ENCODE measurements at places on chromosomes 1 and 21.

DNA sequence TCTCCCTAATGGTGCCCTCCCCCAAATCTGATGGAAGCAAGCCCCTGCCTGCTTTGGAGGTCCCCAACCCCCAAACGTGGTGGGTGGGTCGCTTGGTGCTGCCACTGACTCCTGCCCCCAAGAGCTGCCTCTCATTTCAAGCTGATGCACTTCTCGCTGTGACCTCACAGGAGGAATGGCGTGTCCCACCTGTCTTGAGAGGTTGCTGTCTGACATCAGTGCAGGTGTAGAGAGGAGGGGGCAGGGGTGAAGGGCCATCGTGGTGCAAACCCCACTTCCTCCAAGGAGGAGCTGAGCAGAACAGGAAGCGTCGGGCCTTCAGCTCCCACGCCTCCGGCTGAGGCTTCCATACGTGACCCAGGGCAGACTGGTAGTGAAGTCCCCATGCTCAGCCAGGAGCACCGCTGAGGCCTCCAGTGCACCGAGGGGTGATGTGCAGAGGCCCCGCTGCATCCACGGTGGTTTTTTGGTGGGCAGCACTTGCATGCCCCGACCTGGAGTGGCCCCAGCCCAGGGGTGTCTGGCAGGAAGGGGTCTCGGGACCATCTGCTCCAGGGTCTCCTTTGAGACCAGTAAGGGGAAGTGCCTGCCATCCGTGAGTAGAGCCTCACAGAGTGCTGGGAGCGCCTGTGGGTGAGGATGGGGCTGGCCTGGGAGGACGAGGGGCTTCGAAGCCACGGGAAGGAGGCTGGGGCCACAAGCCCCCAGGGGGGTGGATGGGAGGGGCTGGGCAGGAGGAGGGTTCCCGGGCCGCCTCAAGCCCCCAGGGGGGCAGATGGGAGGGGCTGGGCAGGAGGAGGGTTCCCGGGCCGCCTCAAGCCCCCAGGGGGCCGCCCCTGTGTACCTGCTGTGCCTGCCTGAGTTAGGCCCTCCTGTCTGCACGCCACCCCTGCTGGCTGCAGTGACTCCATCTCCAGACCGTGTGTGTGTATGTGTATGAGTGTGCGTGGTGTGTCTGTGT, 39.8 kb downstream of the WDR4 start:
- DNase-seq = no peak

- no peak for DNase-seq
Measured at GRCh38 chr1:87927391-87928280, 599.0 kb downstream of the LMO4 start.

DNA sequence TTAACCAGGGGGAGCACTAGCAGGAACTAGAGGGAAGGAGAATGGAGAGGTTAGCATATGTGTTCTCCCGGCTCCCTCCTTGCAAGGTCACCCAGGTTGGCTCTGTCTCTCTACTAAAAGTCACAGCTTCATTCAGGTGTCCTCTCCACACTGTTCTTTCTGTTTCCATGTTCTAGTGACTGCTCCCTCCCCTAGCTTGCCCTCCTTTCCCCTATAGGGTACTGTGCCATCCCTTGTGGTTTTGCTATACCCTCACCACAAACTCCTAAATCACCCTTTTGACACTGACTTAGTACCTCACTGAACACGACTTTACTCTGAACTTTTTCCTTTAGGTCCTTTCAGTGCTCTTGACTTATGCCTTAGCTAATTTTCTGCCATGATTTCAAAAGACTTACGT, 389.3 kb downstream of the ST6GALNAC3 start:
- no peak for DNase-seq

- no peak for DNase-seq
Measured at GRCh38 chr1:200027264-200027823, at the start of gene NR5A2. Gene NR5A2 (plus strand): TSS chr1:200027710. CDS start chr1:200027848, 138 bp downstream.

DNA sequence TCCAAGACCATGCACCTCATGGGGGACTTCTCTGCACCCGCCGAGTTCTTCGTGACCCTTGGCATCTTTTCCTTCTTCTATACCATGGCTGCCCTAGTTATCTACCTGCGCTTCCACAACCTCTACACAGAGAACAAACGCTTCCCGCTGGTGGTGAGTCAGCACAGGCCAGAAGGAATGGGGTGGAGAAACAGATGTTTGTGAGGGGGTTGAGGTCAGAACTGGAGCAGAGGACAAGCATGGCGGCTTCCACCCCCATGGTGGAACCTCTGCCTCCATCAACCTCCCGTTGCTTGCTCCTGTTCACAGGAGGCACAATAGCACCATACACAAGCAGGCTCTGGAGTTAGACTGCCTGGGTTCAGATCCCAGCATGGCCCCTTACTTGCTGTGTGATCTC, 6.9 kb upstream of the ATXN7L2 start:
- no peak for DNase-seq

DNA sequence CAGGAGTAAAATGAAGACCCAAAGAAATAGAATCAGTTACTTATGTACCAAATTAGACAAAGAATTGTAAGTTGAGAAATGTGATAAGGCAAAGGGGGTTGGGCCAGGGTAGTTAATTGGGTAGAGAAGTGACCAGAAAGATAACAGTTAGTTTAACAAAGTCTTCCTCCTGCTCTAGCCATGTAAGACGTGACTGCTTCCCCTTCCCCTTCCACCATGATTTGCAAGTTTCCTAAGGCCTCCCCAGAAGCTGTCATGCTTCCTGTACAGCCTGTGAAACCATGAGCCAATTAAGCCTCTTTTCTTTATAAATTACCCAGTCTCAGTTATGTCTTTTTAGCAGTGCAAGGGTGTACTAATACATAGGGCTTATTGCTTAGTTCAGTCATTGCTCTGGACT, 142.0 kb upstream of the PDE4B start:
- no peak for DNase-seq

DNA sequence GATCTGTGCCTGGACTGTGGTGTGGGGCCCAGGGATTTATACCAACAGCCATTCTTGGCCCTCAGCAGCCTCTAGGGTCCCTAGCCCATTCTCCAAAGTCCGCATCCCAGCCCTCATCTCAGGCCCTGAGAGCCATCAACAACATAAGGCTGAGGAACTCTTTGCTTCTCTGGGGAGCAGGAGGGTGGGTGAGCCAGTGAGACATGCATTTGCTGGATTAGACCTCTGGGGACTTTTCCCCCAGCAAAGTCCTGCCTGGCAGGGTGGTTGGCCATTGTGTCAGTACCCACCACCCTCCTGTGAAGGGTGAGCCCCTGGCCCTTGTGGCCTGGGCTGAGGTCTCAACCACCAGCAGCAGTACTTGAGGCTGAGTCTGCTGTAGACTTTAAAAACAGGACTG, 24.2 kb upstream of the FAM20B start:
- no peak for DNase-seq

- no peak for DNase-seq
Measured at GRCh38 chr1:190067592-190067991, 410.1 kb downstream of the BRINP3 start.

DNA sequence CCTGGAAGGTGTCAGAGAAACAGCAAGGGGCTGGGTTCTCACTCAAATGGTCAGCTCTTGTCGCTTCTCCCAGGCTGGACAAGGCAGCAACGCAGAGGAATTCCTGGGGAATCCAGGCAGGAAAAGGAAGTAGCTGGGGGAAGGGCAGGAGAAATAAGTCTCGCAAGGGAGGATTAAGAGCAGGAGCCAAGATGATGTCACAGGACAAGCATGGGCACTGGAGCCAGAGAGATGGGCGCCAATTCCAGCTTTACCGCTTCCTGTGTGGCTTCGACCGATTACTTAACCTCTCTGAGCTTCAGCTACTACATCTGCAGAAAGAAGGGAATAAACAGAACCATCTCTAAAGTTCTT, 70.5 kb downstream of the SSBP3 start:
- DNase-seq = peak; percentile 88

GRCh38 chr1:247701338-247701737, 15.1 kb downstream of the OR6F1 start:
- DNase-seq = no peak

DNA sequence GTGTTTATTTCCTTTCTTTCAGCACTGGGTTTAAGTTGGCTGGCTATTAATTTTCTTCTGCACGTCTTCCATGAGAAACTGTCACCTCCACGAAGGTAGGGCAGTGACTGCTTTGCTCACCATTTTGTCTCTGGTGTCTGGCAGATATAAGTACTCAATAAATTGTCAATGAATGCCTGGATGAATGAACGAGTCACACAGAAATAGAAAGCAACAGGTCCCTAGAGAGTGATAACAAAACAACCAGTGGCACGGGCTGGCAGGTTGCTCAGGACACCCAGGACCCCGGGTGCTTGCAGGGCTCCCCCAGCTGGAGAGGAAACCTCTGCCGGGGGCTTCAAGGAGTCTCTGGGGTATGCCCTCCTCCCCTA, 3.2 kb upstream of the MYOC start:
- DNase-seq = no peak

DNA sequence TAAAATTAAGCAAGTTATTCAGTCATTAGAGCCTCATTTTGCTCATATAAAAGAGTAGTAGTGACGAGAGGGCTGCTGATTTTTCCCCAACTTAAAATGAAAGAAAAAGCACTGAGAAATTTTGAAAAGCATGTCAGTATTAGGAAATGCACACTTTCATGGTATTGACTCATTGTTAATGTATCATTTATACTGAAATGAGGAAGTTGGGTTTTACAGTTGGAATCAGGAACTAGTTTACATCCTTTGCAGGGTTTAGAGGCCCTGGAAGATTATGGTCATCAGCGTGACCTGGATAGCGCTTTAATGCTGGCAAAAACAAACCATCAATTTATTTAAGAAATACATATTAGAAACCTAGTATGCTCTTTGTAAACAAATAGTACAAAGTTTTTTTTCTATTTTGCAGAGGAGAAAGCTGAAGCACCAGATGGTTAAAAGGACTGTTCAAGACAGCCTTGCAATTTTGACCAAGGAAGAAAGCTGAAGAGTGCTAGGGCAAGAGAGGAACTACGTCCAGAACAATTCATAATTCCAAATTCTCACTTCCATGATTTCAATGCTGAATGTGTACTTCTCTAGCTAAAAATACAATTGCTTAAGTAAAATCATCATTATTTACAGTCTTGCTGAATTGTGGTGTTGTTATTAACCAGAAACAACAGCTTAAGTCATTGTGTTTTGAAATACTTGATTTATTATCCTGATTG, 94.8 kb upstream of the SGIP1 start:
- no peak for DNase-seq

- DNase-seq = no peak
Measured at GRCh38 chr1:29577512-29577911, 341.2 kb downstream of the PTPRU start.

GRCh38 chr1:248800459-248800858, 25.3 kb downstream of the SH3BP5L start:
- no peak for DNase-seq

- no peak for DNase-seq
Measured at GRCh38 chr1:178267646-178268094, 173.8 kb downstream of the RASAL2 start.

- no peak for DNase-seq
Measured at GRCh38 chr1:109392788-109393616, 4.7 kb downstream of the SORT1 start.

- no peak for DNase-seq
Measured at GRCh38 chr1:1236945-1237873, 5.2 kb downstream of the B3GALT6 start.

GRCh38 chr1:172719694-172720138, 60.8 kb downstream of the FASLG start:
- no peak for DNase-seq

- no peak for DNase-seq
Measured at GRCh38 chr1:2233468-2233867, 5.3 kb downstream of the SKI start.

DNA sequence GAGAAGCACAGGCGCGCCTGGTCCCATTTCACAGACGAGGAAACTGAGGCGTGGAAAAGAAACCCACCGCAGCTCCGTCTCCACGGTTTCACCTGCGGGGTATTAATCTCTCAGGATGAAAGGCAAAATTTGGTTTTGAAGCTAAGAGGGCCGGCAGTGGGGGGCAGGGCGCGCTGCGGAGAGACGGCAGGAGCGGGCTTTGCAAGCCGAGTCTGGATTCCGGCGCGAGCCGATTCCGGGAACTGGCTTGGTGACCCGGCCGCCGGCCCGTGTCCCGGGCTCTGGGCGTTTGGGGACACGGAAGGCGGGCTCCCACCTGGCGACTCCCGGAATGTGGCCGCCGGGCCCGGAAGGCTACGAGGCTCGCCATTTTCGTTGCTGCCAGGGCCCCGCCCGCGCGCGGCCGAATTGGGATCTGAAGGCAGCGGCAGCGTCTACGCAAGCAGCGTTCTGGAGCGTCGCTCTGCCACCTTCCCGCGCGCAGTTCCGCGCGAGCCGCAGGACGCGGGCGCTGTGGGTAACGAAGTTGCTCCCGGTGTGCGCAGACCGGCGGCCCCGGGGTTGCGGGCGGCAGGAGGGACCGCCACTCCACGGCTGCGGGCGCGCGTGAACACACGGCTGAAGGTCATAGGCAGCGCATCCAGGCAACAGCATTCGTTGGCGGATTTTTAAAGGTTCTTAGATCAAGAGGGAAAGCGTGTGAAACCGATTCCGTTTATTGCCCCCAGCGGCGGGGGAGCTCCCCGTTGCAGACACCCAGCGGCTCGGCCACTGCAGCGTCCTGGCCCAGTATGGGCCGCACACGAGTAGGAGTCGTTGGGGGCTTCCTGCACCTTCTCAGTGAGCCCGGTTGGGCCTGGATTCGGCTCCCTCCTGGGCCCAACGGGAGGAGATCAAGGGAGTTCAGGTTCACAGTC, 5.4 kb upstream of the PRDM16 start:
- DNase-seq = peak; percentile 80

GRCh38 chr1:161439280-161440232, 65.7 kb upstream of the FCGR2A start:
- DNase-seq = no peak

- DNase-seq = no peak
Measured at GRCh38 chr1:41414296-41414695, 53.1 kb downstream of the FOXO6 start.

GRCh38 chr1:246106342-246106763, 400.7 kb downstream of the SMYD3 start:
- DNase-seq = no peak

DNA sequence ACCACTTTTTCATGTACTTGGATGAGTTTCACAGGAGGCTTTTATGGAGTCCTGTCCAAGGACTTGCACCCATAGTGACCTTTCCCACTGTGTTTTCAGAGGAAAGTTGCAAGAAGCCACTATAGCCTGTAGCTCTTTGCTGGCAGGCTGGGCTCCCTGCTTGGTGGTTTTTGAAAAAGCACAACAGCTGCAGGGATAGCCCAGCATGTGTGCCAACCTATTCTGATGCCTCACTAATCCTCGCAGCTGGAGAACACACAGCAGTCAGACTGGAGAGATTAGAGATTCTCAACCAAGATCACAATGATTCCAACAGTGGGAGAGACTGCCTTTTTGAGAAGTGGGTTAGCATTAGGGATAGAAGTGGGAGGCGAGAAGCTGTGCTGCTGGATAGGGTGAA, 24.1 kb upstream of the ARHGEF11 start:
- no peak for DNase-seq

Data from lower leg skin (tissue), 4 donors.